Foreskin melanocyte (primary cell): ENCODE measurements at places on chromosomes 6 and 20.

- DNase-seq = no peak
These were observed 165.4 kb downstream of the OGFRL1 start for GRCh38 chr6:71454056-71454455.

GRCh38 chr6:52303178-52303577 lies 18.6 kb upstream of the MCM3 start:
- no peak for DNase-seq

GRCh38 chr6:33778444-33779121 lies 10.3 kb downstream of the LEMD2 start:
- no peak for DNase-seq

DNA sequence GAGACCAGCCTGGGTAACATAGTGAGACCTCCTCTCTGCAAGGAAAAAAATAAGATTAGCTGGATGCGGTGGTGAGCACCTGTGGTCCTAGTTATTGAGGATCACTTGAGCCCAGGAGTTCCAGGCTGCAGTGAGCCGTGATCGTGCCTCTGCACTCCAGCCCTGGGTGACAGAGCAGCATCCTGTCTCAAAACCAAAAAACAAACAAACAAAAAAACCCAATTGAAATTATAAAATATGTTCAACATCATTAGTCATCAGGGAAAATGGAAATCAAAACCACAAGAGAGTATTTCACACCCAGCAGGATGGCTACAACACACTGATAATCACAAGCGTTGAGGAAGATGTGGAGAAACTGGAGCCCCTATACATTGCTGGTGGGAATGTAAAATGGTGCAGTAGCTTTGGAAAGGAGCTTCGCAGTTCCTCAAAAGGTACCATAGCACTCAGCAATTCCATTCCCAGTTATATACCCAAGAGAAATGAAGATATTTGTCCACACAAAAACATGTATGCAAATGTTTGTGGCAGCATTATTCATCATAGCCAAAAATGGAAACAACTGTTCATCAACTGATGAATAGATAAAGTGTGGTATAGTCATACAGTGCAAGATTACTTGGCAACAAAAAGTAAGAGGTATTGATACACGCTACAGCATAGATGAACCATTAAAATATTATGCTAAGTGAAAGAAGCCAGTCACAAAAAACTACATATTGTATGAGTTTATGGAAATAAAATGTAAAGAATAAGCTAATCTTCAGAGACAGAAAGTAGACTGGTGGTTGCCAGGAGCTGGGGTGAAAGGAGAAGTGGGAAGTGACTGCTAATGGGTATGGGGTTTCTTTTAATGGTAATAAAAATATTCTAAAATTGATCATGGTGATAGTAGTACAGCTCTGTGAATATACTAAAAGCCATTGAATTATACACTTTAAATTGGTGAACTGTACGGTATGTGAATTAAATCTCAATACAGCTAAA lies 38.7 kb upstream of the RIPOR2 start:
- no peak for DNase-seq

GRCh38 chr20:37775200-37775599 lies 81.4 kb downstream of the CTNNBL1 start:
- no peak for DNase-seq

DNA sequence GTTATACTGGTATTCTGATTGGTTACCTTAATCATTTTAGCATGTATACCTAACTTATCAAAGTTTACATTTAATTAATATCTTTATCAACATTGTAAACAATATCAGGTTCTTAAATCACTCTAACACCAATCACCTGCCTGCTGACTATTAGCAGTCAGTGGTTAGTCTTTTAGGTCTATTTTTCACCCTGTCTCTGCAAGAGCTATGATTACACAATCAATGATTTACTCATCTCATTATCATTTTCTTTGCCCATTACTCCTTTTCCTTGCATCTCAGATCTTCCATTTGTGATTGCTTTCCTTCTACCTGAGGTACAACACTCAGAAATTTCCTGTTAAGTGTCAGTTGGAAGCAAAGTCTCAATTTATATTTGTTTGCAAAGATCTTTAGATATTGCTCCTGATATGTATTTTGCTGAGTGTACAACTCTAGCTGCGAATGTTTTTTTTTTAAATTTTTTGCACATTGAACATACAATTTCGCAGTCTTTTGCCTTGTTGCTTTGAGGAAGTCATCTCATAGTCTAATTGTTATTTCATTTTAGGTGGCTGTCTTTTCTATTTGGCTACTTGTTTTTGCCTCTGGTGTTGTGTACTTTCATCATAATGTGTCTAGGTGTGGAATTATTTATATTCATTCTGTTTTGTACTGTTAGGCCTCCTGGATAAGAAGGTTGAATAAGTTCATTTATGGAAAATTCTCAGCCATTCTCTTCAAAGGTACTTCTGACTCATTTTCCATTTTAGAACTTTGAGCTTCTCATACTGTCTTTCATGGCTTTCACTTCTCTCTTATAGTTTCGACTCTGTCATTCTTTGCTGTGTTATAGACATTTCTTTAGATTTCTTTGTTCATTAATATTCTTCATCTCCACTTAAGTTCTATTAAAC lies 104.9 kb upstream of the CEP162 start:
- no peak for DNase-seq

GRCh38 chr20:33915726-33916331 lies 77.9 kb upstream of the RALY start:
- DNase-seq = peak; percentile 32

- no peak for DNase-seq
These were observed 72.1 kb downstream of the MANEA start for GRCh38 chr6:95649451-95649850.

DNA sequence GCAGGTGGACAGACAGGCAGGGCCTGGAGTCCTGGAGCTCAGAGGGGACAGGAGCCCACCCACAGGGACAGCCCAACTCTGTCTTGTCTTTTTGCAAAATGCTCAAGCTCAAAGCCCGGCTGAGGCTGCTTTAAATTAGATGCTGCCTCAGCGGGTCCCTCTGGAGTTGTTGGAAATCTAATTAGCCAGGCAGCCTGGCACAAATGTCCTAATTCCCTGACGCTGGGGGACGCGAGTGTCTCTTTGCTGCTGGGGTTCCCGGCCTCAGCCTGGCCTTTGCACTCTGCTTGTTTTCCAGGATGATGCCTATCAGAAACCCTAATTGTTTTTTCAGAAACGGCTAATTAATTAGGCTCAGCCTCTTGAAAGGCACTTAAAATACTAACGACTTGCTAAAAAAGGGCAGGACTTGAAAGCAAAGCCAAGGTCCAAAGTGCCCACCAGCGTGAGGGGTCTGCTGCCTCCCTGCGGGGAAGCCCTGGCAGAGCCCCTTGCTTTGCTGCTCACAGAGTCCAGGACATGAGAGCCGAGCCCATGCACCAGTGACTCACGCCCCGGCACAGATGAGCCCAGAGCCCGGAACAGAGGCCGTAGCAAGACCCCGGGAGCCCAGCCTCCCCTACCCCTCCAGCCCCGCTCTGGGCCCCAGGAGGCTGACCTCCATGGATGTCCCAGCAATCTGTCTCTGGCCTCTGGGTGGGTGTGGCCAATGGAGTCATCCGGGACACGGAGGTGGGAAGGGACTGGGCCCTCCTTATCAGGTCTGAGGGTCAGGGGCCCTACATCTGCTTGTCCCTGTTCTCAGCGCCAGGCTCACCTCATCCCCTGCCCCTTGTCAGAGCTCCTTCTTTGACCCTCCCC lies 46.0 kb upstream of the BHLHE23 start:
- no peak for DNase-seq
